ENCODE measurements at places on chromosomes 11 and 22.

GRCh38 chr11:4466131-4466870 is 16.1 kb upstream of the OR52K1 start:
- no peak for DNase-seq

DNA sequence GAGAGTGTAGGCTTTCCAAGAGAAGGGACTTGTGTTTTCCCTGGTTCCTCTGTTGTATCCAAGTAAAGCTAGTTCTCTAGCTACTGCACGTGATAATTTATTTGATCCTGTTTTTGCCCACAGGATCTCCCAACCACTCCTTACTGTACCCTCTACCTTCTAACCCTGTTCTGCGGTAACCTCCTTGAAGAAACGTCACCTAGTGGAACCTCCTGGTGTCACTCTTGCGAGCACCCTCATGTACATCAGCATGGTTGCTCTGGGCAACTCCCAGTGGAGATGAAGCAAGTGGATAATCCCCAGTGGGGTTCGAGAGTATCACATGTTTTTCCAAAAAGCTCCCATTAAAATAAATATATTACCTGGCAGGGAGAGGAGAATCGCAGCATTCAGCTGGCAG is 108.9 kb upstream of the CLMP start:
- DNase-seq, result no peak

DNA sequence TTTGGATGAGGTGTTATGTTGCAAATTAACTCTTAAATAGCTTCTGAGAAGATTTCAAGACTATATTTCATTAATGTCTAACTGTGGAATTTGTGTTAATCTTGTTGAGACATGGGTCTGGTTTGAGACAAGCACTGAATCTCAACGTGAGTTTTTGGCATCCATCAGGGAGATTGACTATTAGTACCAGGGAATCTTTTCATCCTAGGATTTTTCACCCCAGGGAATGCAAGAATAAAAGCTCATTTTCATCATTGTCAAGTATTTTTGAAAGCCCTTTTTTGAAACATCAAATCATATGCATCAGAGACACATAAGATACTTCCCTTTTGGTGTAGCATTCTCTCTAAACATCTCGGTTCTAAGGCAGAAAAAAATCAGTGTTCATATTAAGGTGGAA is 19.5 kb downstream of the OR5T2 start:
- DNase-seq, result no peak

GRCh38 chr22:26646158-26646557 is 11.2 kb upstream of the MIAT start:
- no peak for DNase-seq

GRCh38 chr11:1388763-1389102 is 1.0 kb upstream of the BRSK2 start:
- DNase-seq, result no peak

DNA sequence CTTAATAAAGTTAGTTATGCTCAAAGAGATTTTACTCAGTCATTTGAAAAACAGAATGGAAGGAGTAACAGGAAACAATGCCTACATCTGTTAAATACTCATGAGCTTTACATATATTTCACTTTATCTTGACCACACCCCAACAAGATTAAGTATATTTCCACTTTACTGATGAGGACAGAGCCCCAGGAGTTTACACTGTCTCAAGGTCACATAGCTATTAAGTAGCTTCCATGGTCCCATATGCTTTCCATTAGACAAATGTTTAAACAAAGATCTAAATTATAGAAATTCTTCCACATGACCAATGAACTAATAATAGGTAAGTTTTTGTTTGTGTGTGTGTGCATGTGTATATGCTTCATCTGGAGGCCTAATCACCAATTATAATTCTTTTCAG is 30.2 kb downstream of the MRTFA start:
- no peak for DNase-seq

GRCh38 chr11:75734491-75735180 is 17.0 kb downstream of the MOGAT2 start:
- DNase-seq, result no peak

GRCh38 chr22:36285017-36285416 is 32.1 kb downstream of the APOL1 start:
- DNase-seq, result no peak

GRCh38 chr11:47468598-47469214 is 19.8 kb upstream of the RAPSN start:
- no peak for DNase-seq

DNA sequence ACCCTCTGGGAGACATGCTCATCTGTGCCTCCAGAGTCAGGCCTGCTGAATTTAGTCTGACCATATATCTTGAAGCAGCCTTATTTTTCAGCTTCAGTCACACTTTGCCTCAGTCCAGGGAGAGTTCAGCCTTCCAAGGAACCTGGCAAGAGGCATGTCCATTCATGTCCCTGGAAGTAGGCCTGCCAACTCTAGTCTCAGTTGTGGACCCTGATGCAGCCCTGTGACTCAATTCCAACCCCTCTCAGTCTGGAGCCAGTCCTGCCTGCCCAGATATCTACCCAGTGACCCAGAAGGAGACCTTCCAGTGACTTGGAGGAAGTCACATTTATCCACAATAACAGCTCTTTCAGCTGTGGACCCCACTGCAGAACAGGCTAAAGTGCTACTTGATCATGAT is 566.6 kb downstream of the TMEM135 start:
- DNase-seq, result no peak

DNA sequence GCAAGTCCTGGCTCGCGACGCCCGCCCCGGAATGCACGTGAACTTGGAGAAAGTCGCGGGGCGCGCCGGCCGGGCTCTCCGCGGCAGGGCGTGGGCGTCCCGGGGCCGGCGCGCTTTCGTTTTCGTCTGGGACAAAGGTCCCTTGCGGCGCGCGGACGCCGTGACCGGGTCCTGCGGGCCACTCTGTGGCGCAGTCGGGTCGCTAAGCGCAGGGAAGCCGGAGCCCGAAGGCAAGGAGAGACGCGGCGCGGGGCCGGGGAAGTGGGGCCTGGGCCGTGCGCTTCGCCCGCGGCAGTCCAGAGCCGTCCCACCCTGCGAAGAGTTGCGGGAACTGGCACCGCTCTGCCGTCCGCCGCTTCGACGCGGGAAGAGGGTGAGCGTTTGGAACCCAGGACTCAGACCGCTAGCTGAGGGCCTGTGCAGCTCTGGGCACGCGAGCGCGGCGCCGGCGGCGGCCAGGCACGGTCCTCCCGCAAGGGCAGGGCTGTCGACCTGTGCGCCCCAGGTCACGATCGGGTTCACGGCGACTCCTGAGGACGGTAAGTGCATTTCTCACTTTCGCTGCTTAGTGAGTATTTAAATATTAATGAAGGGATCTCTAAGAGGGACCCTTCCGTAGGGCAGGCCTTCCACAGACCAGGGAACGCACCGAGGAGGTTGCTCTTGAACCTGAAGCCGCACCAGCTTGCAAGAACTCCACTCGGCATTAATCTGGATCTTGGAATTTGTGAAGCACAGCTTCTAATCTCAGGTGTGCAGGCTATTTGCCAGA is 78.0 kb upstream of the PPARA start:
- DNase-seq, result no peak

- no peak for DNase-seq
Measured at GRCh38 chr11:11279956-11280689, 72.9 kb downstream of the CSNK2A3 start.

- no peak for DNase-seq
Measured at GRCh38 chr22:50694099-50694605, 21.5 kb downstream of the SHANK3 start.

DNA sequence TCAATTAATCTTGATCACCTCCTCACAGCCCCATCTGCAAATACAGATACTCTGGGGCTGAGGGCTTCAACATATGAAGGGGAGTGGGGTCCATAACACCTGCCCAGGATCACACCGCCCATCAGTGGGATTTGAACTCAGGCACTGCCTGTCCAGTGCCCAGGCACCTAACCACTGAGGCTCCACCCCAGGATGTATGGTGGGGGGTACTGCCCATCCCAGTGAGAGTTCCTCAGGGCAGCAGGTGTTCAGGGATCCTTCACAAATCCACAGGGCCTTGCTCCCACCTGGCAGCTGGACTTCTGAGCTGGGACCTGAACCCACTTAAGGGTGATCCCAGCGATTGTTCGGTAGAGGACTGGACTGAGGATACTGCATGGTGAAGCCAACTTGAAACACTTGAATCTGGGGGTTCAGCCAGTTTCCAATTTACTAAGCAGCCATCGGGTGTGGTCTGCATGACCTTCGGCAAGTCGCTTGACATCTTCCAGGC is 33.3 kb downstream of the PRDM11 start:
- DNase-seq, result no peak

DNA sequence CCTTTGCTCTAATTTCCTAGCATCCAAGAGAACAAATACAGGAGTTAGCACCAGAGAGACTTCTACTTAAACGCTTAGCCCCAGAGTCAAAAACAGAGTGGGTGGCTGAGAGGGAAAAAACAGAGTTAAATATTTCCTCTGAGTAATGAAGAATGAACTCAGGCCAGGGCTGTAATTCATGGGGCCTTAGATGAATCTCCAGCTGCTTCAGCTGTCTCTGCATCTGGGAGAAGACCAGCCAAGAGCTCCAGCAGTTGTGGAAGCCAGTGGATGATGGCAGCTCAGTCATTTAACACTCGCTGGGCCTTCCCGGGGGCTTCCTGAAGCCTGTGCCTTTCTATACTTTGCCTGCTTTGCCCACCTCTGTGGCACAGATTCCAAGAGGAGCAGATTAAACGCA is 5.7 kb upstream of the ADAMTS15 start:
- no peak for DNase-seq

GRCh38 chr22:50627642-50628542 is at the start of gene ARSA:
Gene ARSA, minus strand, starts transcription at chr22:50628152. Its CDS starts 373 bp downstream, at chr22:50627779.
- DNase-seq, result peak; percentile 10

GRCh38 chr11:36312611-36313472 is 16.8 kb downstream of the PRR5L start:
- no peak for DNase-seq

GRCh38 chr22:46568102-46568809 is 30.8 kb upstream of the CELSR1 start:
- DNase-seq, result no peak

GRCh38 chr22:25137577-25138525 is 61.8 kb upstream of the CRYBB3 start:
- no peak for DNase-seq

DNA sequence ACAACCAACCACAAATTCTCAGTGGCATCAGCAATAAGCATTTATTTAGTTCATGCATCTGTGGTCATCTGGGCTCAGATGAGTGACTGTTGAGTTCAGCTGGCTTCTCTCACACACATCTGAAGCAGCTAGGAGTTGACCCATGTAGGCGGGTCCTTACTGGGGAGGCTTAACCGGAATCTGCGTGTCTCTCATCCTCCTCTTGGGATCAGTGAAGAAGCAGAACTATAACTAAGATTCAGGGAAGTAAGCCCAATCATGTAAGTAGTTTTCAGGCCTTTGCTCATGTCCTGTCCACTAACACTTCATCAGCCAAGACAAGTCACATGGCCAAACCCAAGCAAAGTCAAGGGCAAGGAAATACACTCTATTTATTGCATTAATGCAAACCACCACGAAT is 236.2 kb downstream of the C11orf87 start:
- no peak for DNase-seq

- no peak for DNase-seq
Measured at GRCh38 chr22:49956418-49956770, 4.2 kb upstream of the PIM3 start.

- no peak for DNase-seq
Measured at GRCh38 chr11:134655189-134655989, 243.3 kb upstream of the B3GAT1 start.

- no peak for DNase-seq
Measured at GRCh38 chr11:32200136-32200847, 109.4 kb downstream of the RCN1 start.

- DNase-seq, result no peak
Measured at GRCh38 chr11:20457934-20458680, 70.6 kb downstream of the PRMT3 start.

GRCh38 chr11:33068611-33069340 is 29.4 kb downstream of the TCP11L1 start:
- no peak for DNase-seq

GRCh38 chr22:33455036-33455435 is 396.9 kb upstream of the SYN3 start:
- DNase-seq, result no peak

- DNase-seq, result no peak
Measured at GRCh38 chr11:22720457-22720856, 54.0 kb downstream of the GAS2 start.

GRCh38 chr11:122229078-122229477 is 113.1 kb upstream of the BLID start:
- DNase-seq, result no peak

- no peak for DNase-seq
Measured at GRCh38 chr11:69799582-69799981, 19.6 kb downstream of the FGF3 start.

DNA sequence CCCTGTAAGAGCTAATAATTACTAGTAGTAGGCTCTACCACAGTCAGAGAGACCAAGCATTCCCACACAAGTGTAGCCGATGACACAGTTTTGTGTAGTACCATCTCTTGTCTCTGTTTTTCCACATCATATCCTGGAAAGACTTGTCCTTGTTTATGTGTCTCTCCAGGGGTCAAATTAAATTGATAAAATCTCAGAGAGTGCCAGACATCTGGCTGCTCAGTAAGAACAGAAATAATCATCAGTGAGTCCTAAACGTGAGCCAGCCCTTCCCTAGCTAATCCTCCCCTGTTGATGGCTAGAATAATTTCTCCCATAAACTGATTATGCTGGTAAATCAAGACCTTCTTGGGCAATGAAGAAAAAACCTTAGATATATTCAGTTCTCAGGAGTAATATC is 111.4 kb upstream of the GRAMD1B start:
- DNase-seq, result no peak

DNA sequence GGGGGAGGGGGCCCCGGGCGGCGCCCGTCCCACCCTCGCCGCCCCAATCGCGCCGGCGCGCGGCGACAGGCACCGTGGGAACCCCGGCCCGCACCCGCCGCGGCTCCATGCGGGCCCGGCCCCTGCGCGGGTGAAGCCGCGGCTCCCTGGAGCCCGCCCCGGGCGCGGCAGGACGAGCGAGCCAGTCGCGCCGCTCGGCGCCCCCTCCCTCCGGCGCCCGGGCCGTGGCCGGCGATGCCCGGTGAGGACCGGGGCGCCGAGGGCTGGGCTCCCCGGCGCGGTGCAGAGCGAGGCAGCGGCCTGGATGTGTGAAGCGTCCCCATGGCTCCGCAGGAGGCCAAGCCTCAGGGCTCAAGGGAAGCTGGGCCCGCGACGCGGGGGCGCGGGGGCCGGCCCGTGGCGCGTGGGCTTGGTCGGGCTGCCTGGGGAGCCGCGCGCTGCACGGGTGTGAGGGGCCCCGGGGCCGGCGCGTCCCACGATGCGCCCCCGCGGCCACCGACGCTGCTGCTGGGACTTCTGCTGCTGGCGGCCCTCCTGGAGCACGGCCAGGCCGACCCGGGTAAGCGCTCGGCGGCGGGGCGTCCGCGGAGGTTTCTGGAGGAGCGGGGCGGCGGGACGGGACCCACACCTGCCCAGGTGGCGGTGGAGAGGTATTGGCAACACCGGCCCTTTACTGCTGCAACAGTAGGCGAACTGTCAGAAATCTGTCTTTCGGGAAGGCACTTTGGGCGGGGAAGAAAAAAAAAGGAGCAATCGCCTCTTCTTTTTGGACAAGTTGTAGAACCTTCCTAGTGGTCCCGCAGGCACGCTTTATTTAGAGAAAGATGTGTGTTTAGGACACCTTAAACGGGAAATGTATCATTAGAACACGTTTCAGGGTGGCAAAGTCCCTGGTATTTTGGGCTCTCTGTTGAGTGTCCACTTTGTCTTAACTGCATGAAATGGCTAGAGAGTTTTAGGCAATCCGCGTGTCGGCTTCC is 119.4 kb downstream of the HIPK3 start:
- DNase-seq, result no peak

Data from AG04449 (cell line).